ENCODE measurements at places on chromosomes 12 and 14. TPM values are rescaled to one million over a fixed set of nuclear protein-coding genes. Genes with fewer than 3 reads are reported as not detected.
A peak's percentile ranks its signal among the peaks of the same experiment; 100 is the strongest.

The LTBP2 gene
- 1.7 TPM for total RNA-seq

GRCh38 chr14:52918486-52918885 lies 32.4 kb downstream of the FERMT2 start:
- DNase-seq: peak; percentile 43

The UNC79 gene
- total RNA-seq: 1.2 TPM

DNA sequence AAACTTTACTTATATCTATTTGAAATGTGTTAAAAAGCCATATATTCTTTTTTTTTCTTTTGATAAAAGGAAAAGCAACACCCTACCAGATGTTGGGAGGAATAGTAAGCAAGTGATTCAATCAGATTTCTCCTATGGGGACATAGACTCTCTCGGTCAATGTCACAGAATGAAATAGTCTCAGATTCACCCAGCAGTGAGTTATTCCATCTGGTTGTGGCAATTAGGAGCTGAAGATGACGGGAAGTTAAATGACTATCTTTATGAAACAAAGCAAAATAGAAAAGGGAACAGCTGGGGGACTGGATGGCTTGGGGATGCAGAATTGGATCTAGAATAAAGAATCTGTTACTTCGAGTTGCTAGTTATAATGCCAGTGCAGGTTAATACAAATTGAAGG lies 857.0 kb downstream of the NRXN3 start:
- DNase-seq: no peak

DNA sequence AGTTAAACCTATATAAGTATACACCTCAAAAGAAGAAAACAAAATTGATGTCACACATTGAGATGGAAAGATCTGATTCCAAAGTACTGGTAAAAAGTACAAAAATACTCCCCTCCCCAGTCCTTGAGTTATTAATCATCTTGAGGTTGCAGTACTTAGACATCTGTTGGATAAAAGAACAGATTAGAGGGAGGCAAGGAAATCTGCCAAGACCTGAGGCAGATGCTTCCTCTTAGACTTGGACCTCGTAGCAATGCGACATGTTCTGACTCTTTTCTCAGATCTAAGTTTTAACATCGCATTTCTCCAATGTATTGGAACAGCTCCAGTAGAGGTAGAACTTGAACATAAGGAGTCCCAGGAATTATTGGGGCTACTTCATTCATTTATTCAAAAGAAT lies 187.9 kb upstream of the GRIN2B start:
- DNase-seq: no peak

DNA sequence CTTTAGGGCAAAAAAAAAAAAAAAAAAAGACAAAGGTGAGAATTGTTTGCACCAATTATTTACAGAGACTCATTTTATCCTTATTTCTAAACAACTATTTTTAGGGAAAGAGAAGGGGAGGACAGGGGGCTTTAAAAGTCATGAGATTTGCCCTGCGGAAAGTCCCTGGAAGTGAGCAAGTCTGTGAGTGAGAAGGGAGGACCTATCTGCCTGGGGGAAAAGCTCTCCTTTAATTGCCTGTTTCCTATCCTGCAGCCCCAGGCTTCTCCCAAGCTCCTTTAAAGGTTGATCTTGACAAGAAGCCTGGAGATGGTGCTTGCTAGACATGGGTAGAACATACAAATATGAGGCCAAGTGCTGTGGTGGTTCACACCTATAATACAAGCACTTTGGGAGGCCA lies 8.3 kb upstream of the CHST11 start:
- peak; percentile 79 for DNase-seq

- DNase-seq: no peak
Measured at GRCh38 chr14:73189651-73190050, 47.7 kb upstream of the PAPLN start.

- no peak for DNase-seq
Measured at GRCh38 chr14:100841761-100842403, 16.0 kb downstream of the MEG3 start.

- no peak for DNase-seq
Measured at GRCh38 chr14:68894802-68895703, 84.0 kb downstream of the ACTN1 start.

GRCh38 chr12:45762185-45763110 lies 32.9 kb downstream of the ARID2 start:
- peak; percentile 69 for DNase-seq

DNA sequence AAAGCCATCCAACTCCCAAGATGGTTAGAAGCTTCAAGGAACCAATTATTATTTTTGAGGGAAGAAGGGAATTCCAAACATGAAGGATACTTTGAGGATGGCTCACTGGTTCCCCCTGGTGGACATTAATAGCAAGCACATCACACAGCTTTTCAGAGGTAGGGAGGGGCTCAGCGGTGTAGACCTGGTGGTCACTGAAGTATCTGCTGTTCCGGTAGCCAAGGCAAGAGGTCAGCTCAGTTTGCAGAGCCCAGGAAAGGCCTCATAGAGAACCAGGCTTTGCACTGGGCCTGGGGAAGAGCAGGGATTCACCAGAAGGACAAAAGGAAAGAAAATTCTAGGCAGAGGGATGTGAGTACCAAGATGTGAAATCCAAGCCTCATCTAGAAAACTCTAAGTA lies 118.7 kb downstream of the KSR2 start:
- DNase-seq: peak; percentile 76

DNA sequence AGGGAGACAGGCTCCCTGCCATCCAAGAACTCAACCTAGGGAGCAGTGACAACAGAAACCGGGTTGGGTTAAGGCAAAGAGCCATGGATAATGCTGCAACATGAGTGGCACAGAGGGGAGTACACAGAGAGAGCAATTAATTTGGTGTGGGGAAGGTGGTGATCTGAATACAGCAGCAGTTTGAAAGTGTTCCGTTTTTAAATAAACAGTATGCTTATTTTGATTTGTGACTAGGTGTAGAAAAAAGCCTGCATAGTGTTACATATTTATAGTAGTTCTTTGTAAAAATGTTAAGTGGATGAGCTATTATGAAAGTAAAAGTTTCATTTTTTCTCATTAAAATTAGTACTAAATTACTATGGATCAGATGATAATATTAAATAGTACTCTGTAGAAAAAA lies 8.7 kb downstream of the AKAP5 start:
- DNase-seq: no peak

The RBM25 gene
- 31.0 TPM for total RNA-seq

GRCh38 chr12:20555771-20556170 lies 139.4 kb upstream of the SLCO1C1 start:
- no peak for DNase-seq

DNA sequence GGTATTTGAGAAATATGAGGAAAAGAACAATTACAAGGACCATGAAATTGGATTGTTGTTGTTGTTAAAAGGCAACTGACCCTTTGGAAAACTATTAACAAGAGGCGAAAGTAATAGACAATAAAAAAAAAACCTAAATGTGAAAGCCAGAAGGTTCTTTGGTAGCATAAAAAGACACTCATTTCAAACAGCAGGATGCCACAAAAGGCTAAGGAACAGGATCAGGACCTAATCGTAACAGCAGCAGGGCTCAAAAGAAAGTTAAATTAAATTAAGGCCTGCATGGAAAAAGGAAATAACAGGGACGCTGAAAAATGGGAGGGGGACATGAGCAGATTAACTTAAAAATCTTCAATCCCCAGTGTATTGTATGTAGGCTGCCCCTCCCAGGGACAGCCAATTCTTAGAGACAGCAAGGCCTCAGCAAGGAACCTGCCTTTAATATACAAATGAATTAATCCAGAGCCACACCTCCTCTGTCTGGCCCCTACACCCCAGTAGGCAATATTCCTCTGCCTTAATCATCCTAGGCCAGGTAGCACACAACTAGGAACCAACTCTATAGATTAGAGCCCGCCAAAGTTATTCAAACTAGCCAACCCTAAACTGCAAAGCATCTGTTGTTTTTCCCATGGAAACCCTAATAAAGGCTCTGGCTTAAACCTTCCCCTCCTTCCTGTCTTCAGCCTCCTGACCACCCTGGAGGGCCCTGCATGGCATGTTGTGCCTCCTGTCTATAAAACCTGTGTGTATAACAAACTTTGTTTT lies 28.4 kb upstream of the AP4S1 start:
- DNase-seq: no peak

DNA sequence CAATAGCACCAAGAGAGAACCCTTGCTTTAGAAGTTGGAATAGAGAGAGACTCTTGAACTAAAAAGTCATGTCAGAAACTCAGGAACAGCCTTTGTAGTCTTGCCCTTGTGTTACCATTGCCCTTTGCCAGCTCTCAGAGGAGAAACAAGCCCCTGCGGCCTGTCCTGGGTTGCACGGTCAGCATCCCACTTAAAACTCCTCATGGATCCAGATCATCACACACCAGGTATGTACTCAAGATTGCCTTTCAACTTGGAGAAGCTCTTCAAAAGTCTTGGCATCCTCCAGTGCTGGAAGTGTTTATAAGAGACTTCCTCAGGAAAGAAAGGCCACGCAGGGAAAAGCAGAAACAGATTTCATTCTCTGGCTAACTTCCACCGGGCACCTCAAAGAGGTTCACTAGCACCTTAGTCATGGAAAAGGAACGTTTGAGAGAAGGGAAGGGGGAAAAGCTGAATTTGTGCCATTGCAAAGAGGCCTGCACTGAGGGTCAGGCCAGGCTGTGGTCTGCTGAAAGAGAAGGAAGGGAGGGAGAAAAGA lies 594.2 kb downstream of the MED13L start:
- DNase-seq: no peak

The B4GALNT1 gene
- total RNA-seq: 11.2 TPM

DNA sequence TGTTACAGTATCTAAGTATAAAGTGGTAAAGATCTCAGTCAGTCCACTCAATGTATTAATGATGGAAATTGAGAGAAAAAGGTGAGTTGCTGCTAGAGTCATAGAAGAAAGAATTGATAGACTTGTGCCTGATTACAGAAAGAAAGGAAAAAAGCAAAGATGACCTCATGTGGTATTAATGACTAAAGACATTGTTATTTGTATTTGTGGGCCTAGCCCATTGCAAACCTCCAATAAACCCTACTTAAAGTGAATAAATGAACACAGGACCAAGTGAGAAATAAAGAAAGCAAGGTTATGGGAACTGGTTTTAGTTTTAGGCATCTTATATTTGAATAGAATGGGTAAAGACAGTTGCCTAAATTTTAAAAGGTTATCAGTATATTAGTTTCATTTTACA lies 105.5 kb downstream of the SYT1 start:
- DNase-seq: no peak

- DNase-seq: no peak
Measured at GRCh38 chr12:42284876-42285275, 41.0 kb downstream of the ZCRB1 start.

The TMEM63C gene
- 0.66 TPM for total RNA-seq

The CFAP251 gene
- total RNA-seq: 5.3 TPM

DNA sequence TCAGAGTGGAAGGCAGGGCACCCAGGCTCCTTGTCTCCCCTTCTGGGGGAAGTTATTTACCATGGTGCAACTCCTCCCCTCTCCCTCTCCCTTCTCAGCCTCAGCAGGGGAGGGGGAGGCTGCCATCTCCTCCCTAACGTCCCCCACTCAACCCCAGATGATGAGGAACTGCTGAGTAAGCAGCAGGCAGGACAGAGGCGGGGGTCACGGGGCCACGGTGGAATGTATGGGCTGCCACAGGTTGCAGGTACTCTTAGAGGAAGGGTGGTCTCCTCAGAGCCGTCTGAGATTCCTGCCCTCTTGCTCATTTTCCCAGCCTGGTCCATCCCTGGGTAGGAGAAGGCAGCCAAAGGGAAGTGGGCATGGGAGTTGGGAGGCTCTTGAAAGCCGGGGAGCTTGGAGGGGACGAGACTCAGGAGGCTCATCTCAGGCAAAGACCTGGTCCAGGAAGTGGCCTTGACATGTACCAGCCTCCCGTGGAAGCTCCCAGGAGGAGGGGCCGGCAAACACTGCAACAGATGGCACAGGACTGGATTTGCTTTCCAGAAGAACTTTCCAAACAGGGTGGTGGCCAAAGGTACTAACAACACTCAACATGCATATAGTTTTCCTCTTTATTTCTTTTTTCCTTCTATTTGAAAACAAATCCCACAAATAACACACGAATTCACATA lies 19.0 kb downstream of the RIN3 start:
- no peak for DNase-seq

The HPD gene
- not detected for total RNA-seq

DNA sequence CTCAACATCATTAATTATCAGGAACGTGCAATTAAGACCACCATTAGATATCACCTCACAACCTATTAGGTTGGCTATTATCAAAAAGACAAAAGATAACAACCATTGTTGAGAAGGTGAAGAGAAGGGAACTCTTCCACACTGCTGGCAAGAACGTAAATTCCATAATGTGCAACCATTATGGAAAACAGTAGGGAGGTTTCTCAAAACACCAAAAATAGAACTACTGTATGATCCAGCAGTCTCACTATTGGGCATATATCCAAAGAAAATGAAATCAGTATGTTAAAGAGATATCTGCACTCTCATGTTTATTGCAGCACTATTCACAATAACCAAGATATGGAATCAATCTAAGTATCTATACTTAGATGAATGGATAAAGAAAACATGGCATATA lies 51.6 kb upstream of the OR4E1 start:
- DNase-seq: no peak

The KRT83 gene
- not detected for total RNA-seq

DNA sequence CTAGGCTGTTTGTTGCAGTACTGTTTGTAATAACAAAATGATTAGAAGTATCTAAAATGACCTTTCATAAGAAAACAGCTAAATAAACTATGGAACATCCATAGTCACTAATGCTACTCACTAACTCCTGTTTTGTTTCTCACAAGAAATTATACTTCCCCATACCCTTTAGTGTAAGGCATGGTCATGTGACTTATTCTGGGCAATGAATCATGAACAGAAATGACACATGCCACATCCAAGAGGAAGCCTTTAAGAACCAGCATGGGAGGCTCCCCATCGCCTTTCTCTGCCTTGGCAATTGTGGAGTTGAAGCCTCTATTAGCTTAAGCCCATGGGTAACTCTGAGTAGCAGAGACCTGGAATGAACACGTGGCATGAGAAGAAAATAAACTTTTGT lies 49.3 kb downstream of the KSR2 start:
- DNase-seq: no peak

DNA sequence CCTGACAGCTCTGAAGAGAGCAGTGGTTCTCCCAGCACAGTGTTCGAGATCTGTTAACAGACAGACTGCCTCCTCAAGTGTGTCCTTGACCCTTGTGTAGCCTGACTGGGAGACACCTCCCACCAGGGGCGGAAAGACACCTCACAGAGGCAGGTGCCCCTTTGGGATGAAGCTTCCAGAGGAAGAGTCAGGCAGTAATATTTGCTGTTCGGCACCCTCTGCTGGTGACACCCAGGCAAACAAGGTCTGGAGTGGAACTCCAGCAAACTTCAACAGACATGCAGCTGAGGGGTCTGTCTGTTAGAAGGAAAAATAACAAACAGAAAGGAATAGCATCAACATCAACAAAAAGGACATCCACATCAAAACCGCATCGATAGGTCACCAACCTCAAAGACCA lies 21.6 kb upstream of the ABCC9 start:
- no peak for DNase-seq

DNA sequence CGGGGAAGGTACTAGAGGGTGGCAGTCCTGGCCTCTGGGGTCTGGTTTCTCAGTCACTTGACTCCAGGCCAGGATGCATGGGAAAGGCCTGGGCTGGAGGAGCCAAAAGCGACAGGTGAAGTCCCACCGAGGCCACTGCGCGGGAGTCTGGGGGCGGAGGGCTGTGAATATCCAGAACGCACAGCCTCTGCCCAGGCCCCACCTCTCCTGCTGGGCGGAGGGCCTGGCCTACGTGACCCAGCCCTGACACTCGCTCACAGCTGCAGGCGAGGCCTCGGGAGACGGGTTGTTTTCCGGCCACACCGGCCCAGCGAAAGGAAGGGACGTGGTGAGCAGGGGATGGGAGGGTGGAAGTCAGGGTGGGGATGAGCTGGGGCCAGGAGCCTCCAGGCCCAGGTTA lies 91.2 kb downstream of the RFLNA start:
- DNase-seq: no peak
